ENCODE measurements at places on chromosomes 5 and 9. TPM values are rescaled to one million over a fixed set of nuclear protein-coding genes. Genes with fewer than 3 reads are reported as not detected.

DMGDH gene
- 1.4 TPM for total RNA-seq

MYO10 gene
- 99.8 TPM for total RNA-seq

- no peak for DNase-seq
Measured at GRCh38 chr9:88807426-88807825, 183.8 kb upstream of the S1PR3 start.

DNA sequence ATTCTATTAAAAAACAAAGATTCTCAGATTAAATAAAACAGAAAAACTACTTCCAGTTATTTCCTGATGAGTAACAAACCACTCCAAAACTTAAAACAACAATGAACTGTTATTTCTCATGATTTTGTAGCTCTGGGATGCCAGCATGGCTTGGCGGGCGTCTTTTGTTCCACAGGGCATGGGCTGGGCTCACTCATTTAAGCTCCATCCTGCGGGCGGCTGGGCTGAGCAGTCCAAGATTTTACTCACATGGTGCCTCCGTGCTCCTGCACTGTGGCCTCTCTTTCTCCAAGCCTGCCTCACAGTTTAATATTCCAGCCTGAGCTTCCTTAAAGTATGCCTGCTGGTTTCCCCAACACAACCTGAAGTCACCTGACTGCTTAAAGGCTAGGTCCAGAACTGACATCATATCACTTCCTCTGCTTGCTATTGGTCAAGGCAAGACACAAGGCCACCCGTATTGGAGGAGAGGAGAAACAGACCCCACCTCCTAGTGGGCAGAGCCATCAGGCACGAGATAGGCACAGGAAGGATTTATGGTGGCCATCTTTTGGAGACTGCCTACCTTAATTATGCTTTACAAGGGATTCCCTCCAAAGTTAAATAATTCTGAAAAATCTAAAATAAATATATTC lies 41.6 kb upstream of the ZBTB43 start:
- peak; percentile 17 for DNase-seq

- peak; percentile 46 for DNase-seq
Measured at GRCh38 chr5:64165500-64166200, at the start of gene RNF180. RNF180 (plus strand) TSS chr5:64165843; CDS start chr5:64200808, 34,965 bp downstream.

DNA sequence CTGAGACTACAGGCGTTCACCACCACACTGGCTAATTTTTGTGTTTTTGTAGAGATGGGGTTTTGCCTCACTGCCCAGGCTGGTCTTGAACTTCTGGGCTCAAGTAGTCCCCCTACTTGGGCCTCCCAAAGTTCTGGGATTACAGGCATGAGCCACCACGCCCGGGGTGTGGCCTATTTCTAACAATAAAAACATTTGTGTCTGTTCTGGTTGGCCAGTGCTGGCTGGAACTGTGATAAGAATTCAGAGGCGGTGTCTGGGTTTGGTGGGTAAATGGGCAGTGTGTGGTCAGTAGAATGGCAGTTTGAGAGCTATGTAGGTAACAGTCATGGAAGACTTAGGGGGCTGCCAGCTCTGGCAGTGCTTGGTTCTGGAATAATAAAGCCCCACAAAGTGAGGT lies 46.9 kb upstream of the SYNPO start:
- DNase-seq, result no peak

- DNase-seq, result no peak
Measured at GRCh38 chr5:102720969-102721368, 34.1 kb upstream of the PAM start.

DPYSL3 gene
- 50.0 TPM for total RNA-seq

DNA sequence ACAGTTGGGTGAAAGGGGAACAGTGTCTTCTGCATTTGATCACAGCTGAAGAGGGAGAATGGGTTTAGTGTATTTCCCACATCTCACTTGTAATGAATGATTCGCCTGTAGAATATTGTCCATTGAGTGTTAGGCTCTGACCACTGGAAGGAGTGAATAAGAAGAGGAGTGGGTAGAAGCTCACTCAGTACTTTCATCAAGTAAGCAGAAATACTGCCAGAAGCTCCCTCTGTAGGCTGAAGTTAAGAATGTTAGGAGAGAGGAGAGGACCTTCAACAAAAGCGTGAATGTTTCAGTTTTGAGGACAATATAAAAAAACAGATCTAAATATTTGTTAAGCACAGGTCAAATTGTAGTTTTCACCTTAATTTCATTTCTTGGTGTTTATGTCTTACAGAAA lies 27.5 kb downstream of the FSD1L start:
- DNase-seq, result peak; percentile 23

SLC6A18 gene
- total RNA-seq, result not detected

GRCh38 chr5:147406636-147407035 lies 103.2 kb downstream of the DPYSL3 start:
- no peak for DNase-seq

DNA sequence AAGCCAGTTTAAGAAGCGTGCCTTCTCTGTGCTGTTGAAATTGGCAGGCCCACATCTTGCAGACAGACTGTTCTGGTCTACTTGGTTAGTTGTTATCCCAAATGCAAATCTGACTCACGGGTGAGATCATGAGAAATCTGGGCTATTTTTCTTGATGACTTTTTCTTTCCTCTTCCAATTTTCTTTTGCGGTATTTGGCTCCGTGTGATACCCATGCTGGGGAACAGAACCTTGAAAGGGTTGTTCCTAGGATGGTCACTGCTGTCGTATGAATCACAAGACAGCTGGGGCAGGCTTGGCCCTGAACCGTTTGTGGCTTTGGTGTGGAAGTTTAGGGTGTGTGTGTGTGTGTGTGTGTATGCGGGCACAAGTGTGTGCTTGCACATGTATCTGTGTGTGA lies 24.6 kb downstream of the PDZD2 start:
- no peak for DNase-seq

UGT3A2 gene
- not detected for total RNA-seq

DNA sequence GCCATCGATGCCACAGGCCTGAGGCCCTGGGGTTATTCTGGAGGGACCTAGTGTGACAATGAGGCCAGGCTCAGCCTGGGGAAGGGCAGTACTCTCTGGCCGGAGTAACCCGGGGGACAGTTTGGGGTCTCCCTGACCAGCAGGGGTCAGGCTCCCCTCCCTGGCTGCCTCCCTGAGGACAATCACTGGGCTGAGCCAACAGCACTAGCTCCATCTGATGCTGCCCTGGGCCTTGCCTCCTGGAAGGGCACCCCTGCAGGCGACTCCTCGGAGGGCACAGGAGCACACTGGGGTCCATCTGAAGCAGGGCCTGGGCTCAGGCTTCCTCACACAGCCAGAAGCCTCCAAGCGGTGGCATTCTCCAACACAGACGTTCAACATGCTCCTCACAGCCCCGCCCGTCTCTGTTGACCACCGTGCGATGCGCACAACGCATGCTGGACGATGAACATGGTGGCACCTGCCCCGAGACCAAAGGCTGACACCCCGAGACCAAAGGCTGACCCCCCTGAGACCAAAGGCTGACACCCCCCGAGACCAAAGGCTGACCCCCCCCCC lies 68.3 kb downstream of the ADAMTS2 start:
- DNase-seq, result no peak

TBC1D13 gene
- 15.3 TPM for total RNA-seq

PCDHA4 gene
- 0.23 TPM for total RNA-seq

DNA sequence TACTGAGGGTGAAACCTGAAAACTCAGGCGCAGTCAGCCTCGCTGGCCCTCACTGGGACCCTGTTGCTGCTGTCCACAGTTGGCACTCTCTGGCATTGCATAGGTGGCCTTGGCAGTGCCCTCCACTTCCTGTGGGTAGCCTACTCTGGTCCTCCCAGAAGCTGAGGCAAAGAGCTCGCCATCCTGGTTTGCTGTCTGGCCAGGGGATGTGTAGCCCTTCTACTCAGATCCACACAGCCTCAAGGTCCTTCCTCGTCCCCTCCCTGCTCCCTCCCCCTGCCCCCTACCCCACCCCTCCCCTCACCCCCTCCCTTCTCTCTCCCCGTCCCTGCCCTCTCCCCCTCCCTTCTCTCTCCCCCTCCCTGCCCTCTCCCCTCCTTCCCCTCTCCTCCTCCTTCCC lies 176.0 kb downstream of the OLFM1 start:
- DNase-seq, result no peak

GRCh38 chr5:174306345-174307030 lies 261.0 kb downstream of the NSG2 start:
- no peak for DNase-seq

DNA sequence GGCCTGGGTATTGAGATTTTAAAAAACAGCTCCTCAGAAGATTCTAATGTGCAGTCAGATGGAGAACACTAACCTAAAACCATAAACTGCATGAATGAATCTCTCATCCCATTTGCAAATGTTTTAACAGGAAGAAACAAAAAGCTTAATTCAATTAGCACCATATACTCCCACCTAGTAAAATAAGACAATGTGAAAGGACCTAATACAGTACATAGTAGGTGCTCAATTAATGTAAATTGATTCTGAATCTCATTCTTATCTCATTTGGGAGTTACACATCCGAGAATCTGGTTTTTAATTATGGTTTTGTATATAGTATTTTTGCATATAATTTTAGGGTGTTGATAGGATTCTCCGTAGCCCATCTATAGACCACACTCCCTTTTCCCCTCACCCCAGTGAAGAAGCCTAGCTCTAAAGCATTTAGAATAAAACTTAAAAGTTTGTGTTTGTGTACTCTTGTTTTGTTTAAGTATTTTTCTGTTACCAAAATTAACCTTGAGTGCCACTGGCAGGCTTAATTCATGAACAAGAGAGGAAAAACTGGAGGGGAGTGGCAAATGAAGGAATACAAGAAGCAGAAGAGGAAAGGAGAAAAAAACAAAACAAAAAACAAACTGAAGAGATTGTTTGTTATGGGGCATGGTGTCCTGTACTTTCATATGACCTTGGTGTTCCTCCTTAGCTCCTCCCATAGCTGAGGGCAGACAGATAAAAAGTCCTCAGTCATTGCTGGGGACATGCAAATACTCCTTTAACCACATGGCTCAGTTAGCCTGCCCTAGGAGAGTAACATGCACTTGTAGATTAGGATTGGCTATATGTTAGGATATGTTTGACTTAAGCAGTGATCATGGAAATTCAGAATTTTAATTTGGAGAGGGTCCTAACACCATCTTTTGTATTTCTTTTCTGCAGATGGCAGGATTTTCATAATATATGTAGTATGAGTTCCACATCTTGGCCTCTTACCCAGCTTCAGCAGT lies 1.2 kb downstream of the RNF14 start:
- DNase-seq, result no peak

DNA sequence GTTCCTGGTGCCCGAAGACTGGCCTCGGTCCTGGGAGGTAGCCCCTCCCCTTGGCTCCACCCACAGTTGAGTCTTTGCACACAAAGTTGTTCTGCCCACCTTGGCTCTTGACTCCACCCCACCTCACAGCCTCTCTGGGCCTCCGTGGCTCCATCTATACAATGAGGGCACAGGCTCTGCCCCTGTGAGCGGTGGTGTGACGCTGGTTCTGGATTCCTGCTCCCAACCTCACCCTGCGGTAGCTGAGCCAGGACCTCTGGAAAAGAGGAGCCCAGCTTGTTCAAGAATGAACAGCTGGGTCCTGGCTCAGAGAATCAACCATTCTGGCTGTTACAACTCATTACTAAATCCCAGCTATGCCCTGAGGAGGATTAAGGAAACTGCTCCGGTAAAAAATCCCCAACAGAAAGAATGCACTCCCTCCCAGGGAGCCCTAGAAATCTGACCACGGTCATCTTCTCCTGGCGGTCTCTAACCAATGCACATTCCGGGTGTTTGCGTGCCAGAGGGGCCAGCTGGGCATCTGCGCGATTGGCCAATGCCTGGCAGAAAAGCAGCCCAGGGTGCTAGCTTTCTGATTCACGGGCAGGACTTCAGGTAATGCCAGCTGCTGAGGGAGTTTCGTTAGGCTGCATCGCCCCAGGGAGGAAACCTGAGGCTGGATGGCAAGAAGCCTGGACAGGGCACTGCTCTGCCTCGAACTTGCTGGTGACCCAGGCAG lies 9.9 kb upstream of the GRHPR start:
- no peak for DNase-seq

DNA sequence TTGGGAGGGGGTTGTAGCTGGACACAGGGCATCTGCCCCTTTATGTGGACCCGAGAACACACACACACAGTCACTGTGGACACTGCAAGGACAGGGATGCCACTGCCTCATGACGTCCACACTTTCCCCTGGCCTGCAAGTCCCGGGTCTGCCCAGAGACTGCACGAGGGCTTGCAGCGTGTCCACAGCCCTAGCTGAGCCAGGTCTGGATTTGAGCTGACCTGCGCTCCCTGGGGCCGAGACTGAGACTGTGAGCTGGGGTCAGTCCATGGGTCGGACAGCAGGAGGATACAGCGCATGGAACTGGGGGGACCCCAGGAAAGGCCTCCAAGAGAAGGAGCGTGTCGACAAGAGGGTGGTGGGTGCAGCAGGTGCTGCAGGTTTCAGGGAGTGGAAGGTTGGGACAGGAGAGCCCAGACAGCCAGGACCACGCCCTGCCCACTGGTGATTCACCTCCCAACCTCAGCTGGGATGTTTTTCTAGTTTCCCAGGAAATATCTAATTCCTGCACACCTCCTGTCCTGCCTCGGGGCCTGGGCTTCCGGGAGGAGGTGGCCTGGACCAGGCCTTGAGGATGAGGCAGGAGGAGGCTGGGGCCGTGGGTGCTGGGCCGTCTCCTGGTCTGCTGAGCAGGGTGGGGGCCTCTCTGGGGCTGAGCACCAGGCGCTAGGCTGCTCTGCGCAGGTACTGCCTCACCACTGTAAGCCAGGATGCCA lies 806 bp upstream of the RNF224 start:
- no peak for DNase-seq

- DNase-seq, result peak; percentile 97
Measured at GRCh38 chr5:178626484-178627258, at the start of gene CLK4. CLK4 (minus strand) TSS chr5:178627050; CDS start chr5:178623416, 3,634 bp downstream.

CRB2 gene
- not detected for total RNA-seq

DNA sequence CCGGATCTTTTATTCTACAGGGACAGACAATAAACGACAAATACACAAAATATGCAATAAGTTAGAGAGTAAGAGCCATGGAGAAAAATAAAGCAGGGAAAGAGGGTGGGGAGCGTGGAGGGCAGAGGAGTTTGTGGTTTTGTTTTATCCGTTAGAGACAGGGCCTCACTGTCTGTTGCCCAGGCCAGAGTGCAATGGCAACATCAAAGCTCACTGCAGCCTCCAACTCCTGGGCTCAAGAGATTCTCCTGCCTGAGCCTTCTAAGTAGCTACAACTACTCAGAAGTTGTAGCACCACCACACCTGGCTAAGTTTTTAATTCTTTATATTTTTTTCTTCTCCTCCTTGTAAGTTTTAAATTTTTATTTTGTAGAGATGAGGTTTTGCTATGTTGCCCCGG lies 54.5 kb upstream of the CTNNA1 start:
- DNase-seq, result no peak

C5orf63 gene
- 1.9 TPM for total RNA-seq

All from dermis blood vessel endothelial cell (primary cell).